ENCODE measurements at places on chromosomes 3 and 15.

DNA sequence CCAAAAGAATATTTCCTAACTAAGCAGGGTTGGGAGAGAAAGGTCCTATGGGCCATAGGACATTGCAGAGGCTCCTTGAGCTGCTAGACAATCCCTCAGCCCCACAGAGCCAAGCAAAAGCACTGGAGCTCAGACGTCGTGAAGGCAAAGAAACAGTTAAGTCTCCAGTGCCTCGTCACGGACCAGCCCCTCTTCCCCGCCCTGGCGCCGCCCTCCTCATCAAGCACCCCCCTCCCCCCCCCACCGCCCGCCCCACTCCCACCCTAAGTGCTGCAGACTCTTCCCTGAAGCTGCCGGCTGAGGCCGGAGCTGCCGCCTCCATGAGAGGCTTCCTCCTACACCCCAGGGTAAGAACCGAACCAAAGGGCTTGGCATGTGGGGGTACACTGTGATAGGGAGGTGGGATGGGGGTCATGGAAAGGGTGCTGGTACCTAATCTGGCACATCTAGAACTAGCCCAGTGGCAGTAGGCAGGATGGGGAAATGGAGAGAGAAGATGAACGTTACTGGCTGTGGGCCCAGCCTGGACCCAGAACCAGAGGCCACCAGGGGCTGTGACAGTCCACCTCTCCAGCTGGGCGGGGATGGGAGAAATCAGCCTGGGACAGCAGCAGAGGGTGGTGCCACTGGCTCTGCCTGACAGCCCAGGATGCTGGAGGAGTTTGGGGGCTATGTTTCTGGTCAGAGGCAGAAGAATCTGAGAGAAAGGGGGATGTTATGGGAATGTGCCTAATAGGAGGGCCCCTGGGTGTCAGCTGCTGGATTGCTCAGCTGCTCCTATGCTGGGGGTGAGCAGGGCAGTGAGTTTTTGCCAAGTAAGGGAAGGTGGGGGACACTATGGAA is at the start of gene MAP1A:
TSS of gene MAP1A (plus strand) at position 255 of the 843 bp plus-strand sequence. CDS start 3,866 bp downstream, outside the sequence.
- peak; percentile 72 for DNase-seq

- DNase-seq: no peak
These were observed 65.2 kb downstream of the RARB start for GRCh38 chr3:25493246-25493645.

- DNase-seq: no peak
These were observed 8.6 kb downstream of the NT5DC2 start for GRCh38 chr3:52524752-52525679.

GRCh38 chr15:60021589-60022378 is 17.7 kb downstream of the FOXB1 start:
- no peak for DNase-seq

GRCh38 chr3:32946973-32947788 is 4.3 kb upstream of the CCR4 start:
- DNase-seq: no peak

DNA sequence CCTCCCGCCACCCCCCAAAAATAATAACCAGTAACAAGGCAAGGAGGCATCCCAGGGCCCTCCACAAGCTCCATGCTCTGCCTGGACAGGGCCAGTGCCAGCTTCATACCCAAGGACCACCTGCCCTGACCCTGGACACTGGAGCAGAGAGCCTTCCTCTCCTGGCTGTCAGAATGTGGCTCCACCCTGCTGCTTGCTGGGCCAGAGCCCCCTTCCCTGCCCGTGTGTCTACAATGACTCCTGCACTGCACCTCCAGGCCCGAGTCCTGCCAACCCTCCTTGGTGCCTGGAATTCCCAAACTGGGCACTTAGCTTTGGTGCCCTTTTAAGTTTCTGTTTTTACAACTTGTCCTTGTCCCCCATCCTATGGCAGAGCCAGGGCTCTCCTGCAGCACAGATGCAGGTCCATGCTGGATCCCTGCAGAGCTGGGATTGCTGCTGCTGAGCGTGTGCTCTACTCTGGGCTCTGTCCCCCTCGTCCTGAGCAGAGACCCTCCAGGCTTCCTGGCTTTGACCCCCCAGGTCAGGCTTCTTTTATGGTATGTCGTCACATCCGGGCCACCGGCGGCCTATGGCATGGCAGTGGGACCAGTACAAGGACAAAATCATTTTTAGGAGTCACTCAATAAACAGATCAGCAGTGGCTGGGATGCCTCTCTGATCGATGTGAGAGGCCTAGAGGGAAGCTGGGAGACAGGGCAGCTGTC is 11.4 kb upstream of the SNRPA1 start:
- DNase-seq: no peak

- DNase-seq: no peak
These were observed 176.6 kb downstream of the XXYLT1 start for GRCh38 chr3:195094191-195094921.

- DNase-seq: peak; percentile 80
These were observed 10.2 kb upstream of the PLXND1 start for GRCh38 chr3:129616713-129617112.

GRCh38 chr3:46113608-46114007 is 86.3 kb upstream of the XCR1 start:
- no peak for DNase-seq

DNA sequence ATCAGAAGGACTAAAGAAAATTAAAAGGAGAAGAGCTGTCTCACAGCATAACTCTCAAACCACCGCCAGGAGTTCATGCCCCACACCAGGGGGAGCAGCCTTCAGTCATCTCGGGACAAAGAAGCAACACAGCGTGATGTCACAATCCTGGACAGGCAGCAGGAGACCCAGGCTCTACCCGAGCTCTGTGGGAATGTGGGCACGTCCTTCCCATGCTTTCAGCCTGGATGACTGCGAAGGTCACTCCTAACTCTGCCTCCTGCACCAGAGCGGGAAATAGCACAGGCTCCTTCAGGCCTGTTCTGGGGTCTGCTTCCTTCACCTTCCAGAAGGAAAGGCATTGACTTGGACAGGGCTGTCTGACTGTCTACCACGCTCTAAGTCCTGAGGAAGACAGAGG is 31.3 kb downstream of the NOX5 start:
- peak; percentile 39 for DNase-seq

DNA sequence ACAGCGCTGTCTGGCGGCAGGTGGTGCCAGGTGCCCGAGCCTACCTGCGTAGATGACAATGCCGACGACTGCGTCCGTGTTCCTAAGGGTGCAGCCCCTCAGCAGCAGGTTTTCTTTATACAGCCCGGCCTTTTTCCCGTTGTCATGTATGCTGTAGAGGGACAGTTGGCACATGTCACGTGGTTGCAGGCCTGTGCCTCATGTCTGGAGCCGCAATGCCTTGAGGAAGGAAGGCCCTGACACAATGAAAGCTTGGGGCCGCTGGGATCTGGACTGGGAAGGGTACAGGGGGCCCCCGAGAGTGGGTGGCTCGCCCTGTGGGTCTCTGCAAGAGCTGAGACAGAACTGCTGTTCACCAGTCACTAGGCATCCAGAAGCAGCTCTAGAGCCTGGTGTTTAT is 136.0 kb downstream of the ATP10A start:
- no peak for DNase-seq

DNA sequence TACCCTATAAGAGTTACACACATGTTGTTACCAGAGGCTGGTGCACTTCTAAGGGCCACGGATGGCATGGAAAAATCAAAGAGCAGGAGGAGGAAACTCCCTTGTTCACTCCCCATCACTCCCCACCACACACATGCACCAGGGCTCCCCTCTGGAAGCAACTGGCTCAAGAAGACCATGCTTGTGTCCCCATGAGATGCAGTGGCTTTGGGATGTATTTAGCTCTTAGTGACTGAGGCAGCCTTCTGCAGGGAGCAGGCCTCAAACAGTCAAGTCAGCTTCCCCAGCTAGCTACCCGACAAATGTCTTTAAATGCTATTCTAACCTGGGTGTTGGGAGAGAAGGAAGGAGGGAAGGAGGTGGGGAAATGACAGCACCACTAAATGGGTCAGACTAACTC is 32.9 kb upstream of the RAD18 start:
- no peak for DNase-seq

Data from AG10803 (cell line).